Upper lobe of left lung (tissue), 6 donors: ENCODE measurements at places on chromosomes 11 and 22.

- no peaks in the 10 kb centered on the region for H3K36me3 ChIP-seq
- no peaks in the 10 kb centered on the region for H3K27me3 ChIP-seq
- H3K4me1 ChIP-seq = peaks cover 5% of the 10 kb centered on the region
Measured at GRCh38 chr22:22348127-22348814, 103.7 kb downstream of the VPREB1 start.

- H3K36me3 ChIP-seq = no peaks in the 10 kb centered on the region
- no peaks in the 10 kb centered on the region for H3K27me3 ChIP-seq
- no peak for DNase-seq
- H3K4me3 ChIP-seq = no peak overlapping the region
Measured at GRCh38 chr11:102911758-102912481, 37.1 kb upstream of the MMP12 start.

GRCh38 chr11:97296301-97296700 lies 906.5 kb downstream of the JRKL start:
- no peaks in the 10 kb centered on the region for H3K4me1 ChIP-seq
- no peaks in the 10 kb centered on the region for H3K36me3 ChIP-seq
- H3K27me3 ChIP-seq = no peaks in the 10 kb centered on the region
- no peak overlapping the region for H3K4me3 ChIP-seq

- DNase-seq = no peak
- no peaks in the 10 kb centered on the region for H3K36me3 ChIP-seq
- no peaks in the 10 kb centered on the region for H3K27me3 ChIP-seq
- no peak overlapping the region for H3K4me3 ChIP-seq
- peaks cover 32% of the 10 kb centered on the region for H3K4me1 ChIP-seq
- H3K27ac ChIP-seq = no peak overlapping the region
Measured at GRCh38 chr11:62395885-62396551, 22.8 kb upstream of the SCGB1A1 start.

DNA sequence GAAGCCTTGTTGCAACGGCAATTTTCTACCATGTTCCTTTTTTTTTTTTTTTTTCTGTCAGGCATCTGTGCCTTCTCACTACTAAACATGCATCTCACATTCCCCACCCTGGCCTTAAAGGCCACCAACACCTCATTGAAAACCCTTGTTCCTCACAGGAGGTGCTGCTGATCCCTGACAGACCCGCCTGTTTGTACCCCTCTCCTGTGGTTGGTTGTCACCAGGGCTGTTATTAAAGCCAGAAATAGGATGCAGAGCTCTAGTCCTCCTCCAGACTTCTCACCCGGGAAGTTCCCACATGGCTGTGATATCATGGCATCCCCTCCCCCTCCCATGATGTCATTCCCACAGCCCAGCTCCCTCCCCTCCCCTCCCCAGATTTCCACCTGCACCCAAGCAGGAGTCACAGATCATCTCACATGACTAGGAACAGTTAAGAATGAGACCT lies 302.8 kb upstream of the NCAM1 start:
- no peak overlapping the region for H3K27ac ChIP-seq
- H3K4me3 ChIP-seq = no peak overlapping the region
- no peaks in the 10 kb centered on the region for H3K4me1 ChIP-seq
- no peaks in the 10 kb centered on the region for H3K36me3 ChIP-seq
- DNase-seq = no peak

- no peaks in the 10 kb centered on the region for H3K4me1 ChIP-seq
- no peaks in the 10 kb centered on the region for H3K27me3 ChIP-seq
- H3K36me3 ChIP-seq = no peaks in the 10 kb centered on the region
- H3K4me3 ChIP-seq = no peak overlapping the region
Measured at GRCh38 chr11:10716543-10717259, 23.1 kb upstream of the IRAG1 start.

- H3K27me3 ChIP-seq = no peaks in the 10 kb centered on the region
- no peaks in the 10 kb centered on the region for H3K4me1 ChIP-seq
- no peak for DNase-seq
- no peak overlapping the region for H3K4me3 ChIP-seq
Measured at GRCh38 chr11:13098616-13099289, 89.6 kb downstream of the RASSF10 start.

- peak; percentile 77 for DNase-seq
- H3K4me1 ChIP-seq = peaks cover 100% of the 10 kb centered on the region
- H3K36me3 ChIP-seq = no peaks in the 10 kb centered on the region
- peak overlapping the region; percentile 79 for H3K4me3 ChIP-seq
Measured at GRCh38 chr22:39240831-39241793, 3.7 kb downstream of the PDGFB start.

GRCh38 chr11:84313830-84314359 lies 1027.7 kb upstream of the CCDC90B start:
- no peak overlapping the region for H3K4me3 ChIP-seq
- no peaks in the 10 kb centered on the region for H3K4me1 ChIP-seq
- no peaks in the 10 kb centered on the region for H3K27me3 ChIP-seq
- no peaks in the 10 kb centered on the region for H3K36me3 ChIP-seq

DNA sequence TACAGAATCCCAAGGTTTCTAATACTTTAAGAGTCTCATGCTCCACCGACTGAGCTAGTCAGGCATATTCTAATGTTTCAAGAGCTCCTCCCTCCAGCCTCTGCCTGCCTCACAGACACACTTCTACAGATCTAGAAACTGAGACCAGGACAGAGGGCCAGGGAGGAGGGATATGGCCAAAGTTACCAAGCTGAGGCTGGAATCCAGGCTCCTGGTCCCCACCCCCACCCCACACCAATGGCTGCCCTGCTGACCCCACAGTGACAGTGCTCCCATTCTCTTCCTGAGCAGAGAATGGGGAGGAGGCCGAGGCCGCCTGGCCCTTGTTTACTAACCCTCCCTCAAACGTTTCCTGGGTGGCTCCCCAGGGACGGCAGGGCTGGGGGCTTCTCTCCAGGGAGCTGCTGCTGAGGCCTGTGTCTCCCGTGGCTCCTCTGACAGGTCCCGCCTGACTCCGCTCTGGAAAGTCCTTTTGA lies 2.2 kb downstream of the PLEKHB1 start:
- peaks cover 11% of the 10 kb centered on the region for H3K4me1 ChIP-seq
- H3K36me3 ChIP-seq = no peaks in the 10 kb centered on the region
- no peak overlapping the region for H3K27ac ChIP-seq
- DNase-seq = no peak
- no peaks in the 10 kb centered on the region for H3K27me3 ChIP-seq
